ENCODE measurements at places on chromosomes 1 and 21.

DNA sequence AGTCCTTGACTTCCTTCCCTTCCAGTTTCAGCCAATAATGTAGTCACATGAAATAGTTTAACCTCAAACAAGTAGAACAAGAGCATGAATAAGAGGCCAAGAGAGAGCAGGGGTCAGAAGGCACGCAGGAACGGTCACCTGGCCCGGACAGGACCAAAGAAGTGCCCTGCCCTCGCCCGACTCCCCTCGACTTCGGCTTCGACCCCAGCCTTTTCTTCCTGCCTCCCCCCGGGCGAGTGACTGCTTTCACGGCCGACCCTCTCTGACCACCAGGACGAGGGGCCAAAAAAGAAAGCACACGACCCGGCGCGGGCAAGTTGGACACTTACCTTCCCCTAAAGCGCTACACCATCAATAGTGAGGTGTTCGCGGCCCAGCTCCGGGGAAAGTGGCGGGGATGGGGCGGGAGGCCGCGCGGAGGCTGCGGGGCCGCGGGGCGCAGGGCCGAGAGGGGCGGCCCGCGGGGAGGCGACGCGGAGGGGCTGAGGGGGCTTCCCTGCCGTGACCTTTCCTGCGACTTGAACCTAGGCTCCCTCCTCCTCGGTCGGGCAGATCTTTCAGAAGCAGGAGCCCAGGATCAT, 519 bp downstream of the RERE start:
- no peak for DNase-seq

DNA sequence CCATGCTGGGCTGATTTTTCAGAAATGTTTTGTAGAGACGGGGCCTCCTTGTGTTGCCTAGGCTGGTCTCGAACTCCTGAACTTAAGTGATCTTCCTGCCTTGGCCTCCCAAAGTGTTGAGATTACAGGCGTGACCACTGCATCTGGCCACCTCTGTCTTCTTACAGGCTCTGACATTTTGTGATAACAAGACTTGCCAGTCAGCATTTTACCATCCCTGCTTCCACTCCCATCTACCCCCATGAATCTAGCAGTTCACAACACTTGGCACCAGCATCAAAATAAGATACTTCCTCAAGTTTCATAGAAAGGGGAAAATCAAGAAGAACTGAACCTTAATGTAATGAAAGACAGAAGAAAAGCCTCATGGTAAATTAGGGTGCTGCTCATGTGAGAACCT, 32.4 kb downstream of the SLC35F3 start:
- DNase-seq: no peak

DNA sequence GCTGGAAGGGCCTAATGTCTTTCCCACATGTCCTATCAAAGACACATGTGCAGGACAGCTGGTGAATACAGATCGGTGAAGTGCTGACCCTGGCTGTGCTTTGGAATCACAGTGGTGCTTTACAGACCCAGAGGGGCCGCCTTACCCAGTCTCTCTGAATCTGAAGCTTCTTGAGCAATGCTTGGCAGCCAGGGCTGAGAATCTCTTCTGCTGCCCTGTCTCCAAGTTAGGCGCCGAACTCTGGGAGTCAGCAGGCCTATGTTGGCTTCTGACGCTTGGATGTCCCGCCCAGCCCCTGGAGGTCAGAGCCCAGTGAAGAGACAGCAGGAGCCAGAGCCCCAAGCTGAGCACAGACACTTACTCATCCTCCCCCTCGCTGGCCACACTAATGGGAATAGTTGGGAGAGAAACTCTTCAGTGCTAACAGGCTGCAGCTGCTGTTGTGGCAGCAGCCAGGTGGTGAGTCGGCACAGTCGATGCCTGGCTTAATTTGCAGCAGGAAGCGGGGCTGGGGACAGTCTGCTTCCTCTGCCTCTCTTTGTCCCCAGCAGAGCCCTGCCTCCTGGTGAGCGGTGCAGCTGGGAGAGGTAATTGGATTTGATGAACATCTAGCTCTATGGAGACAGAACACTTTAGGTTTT, 68.1 kb downstream of the URB2 start:
- peak; percentile 83 for DNase-seq

DNA sequence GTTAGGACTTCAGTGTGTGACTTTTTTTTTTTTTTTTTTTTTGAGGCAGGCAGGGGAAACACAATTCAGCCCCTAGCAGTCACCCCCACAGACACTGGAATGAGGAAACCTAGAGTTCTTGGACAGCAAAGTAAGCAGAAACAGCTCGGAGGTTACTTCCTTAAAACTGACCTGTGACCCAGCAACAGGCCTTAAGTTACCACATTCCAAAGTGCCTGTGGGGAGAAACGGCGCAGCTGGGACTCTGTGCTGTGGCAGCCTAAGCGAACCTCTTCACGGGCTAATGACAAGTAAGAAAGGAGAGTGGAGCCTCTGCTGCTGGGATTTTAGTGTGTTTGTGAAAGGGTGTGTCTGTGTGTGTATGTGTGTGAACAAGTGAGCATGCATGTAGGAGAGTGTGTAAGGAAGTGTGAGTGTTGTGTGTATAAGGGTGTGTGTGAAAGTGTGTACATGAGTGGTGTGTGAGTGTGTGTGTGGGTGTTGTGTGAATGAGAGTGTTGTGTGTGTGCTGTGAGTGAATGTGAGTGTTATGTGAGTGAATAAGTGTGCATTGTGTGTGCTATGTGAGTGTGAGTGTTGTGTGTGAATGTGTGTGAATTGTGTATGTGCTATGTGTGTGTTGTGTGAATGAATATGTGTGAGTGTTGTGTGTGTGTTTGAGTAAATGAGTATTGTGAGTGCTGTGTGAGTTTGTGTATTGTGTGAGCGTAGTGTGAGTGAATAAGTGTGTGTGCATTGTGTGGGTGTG, 180.8 kb downstream of the BRINP2 start:
- no peak for DNase-seq

GRCh38 chr1:119943216-119943615, 46.9 kb upstream of the ADAM30 start:
- no peak for DNase-seq

DNA sequence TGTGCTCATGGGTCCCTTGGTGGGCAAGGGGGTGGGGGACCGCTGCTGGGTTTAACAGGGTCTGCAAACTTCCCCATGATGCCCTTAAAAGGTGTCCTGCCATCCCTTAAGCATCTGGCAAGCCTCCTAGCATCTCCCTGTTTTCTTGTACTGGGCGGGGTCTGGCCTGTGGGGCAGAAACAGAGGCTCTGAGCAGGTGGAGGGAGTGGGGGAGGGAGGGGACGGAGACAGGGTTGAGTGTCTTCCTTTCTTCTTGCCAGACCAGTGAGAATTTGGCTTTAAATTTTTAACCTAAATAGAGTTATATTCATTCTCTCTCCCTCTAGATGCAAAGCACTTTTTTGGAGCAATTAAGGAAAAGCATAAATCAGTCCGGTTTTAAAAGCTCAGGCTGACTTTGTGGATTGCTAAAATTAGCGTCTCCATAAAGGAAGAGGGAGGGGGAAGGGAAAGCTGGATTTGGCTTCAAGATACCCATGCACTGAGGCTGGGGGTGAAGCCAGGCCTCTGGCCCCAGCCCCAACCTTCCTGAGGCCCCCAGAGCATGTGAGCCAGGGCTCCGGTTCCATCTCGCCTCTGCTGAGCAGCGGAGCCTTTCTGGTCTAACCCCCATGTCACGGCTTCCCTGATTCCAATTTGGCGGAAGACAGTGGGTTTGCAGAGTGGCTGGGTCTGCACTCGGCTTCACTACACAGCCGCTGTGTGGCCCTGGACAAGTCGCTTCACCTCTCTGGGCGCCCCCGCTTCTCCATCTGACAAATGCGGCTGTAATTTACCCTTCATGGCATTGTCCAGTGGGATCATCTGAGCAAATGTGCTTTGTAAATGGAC, 25.3 kb downstream of the IGSF21 start:
- DNase-seq: no peak

GRCh38 chr1:81174052-81174451, 626.7 kb upstream of the ADGRL2 start:
- no peak for DNase-seq

DNA sequence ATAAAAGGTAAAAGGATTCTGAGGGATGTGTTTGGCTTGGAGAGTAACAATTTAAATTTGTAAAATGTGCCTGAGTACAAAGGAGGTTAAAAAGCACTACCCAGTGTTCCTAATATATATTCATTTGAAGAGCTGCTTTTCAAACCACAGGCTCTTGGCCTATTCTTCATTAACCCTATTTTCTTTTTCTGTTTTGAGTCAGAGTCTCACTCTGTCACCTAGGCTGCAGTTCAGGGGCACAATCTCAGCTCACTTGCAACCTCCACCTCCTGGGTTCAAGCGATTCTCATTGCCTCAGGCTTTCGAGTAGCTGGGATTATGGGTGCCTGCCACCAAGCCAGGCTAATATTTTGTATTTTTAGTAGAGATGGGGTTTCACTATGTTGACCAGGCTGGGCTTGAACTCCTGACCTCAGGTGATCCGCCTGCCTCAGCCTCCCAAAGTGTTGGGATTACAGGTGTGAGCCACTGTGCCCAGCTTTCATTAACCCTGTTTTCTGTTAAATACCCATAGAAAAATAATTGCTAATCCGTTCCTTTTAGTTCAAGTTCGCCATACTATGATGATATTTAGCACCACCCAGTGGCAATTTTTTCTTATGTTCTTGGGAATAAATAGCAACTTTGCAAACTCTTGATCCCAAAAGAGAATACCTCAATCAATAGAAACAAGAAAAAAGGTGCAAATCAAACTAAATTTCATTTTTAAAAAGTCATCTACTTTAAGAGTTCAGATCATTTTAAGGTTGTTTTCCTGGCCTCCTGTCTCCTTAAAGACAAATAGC, 30.5 kb downstream of the ZBTB8OS start:
- no peak for DNase-seq

- peak; percentile 1 for DNase-seq
Measured at GRCh38 chr1:160260406-160261382, 1.7 kb downstream of the DCAF8 start.

- no peak for DNase-seq
Measured at GRCh38 chr1:81619156-81619555, 181.6 kb upstream of the ADGRL2 start.

GRCh38 chr1:234893725-234894630, 234.7 kb downstream of the TOMM20 start:
- DNase-seq: no peak

DNA sequence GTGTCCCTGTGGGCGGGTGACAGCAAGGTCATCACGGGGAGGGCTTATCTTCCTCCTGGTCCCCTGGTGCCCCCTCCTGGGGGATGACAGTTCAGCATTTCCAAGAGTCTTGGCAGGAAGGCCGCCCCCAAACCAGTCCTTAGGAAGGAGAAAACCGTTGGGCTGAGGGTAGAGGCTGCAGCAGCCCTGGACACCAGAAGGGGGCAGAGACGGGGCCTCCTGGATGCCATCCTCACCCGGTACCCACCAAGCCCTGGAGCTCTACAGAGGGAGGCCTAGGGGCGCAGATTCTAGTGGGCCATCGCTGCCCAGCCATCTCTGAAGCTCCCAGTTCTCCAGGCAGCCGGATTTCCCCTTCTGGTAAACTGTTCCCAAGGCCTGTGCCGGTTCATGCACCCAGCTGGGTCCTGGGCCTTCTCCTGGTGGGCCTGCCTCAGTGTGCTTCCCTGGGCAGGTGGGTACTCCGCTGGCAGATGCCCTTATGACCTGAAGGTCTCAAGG, 14.8 kb upstream of the ZNF669 start:
- no peak for DNase-seq

GRCh38 chr21:44526096-44526997, 13.6 kb downstream of the KRTAP10-1 start:
- no peak for DNase-seq

GRCh38 chr1:10054465-10054864, 21.7 kb downstream of the UBE4B start:
- no peak for DNase-seq

DNA sequence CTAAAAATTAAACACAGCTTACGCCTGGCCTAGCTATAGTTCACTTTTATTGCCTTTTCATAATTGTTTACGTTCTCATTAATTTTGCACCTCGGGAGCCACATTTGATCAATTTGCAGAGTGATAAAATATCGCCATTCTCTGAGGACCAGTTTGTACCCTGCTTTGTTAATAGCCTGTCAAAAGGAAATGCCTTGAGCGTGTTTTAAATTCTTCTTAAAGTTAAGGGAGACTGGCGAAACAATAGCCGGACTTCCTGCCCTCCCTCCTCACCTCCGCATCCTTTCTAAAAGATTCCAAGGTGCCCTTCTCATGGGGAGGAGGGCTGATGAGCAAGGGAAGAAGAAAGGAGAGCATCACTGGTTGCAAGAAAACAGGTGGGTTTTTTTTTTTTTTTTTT, 271.6 kb downstream of the KCNJ6 start:
- DNase-seq: no peak

DNA sequence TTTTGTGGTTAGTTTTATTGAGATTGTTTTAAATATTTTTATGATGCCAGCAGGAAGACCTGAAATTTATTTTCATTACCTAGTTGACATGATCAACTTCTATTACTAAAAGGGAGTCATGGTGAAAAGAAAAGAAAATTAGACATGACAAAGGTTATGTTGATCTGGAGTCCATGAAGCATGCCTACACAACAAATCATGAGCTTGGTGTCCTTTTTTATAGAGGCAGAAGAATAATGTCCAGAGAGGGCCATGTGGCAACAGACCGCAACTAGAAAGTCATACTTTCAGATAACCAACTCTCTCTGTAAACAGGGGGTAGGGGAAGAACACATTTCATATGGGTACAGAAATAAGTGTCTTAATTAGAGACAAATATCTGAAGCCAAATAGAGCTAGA, 175.5 kb upstream of the HOOK1 start:
- DNase-seq: no peak

DNA sequence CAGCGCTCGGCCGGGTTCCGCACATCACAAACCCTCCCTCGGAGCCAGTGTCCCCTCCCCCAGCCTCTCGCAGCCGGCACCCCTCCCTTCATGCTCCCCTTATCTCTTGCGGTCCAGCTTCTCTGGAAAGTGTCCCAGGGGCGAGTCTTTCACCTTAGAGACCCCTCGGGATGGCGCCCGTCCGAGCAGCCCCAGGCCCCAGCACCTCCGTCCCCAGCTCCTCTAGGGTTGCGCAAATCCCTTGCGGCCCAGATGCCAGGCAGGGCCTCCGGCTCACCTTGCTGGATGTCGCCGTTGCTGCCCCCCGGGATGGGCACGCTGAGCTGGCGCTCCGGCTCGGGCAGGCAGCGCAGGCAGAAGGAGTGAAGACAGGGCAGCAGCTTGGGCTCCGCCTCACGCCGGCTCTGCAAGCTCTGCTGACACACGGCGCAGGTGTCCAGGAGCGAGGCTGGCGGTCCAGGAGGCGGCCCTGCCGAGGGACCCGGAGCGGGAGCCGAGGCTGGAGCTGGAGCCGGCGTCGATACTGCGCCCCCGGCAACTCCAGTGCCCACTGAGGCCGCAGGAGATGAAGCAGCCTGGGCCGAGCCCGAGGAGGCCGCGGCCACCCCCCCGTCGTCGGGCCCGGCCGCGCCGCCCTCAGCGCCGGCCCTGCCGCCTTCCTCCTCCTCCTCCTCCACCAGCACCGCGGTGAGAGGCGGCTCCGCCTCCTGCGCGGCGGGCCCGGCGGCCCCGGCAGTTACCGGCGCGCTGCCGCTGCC, 550 bp downstream of the TRIM33 start:
- DNase-seq: no peak
